ENCODE measurements at places on chromosomes 3 and 15.

DNA sequence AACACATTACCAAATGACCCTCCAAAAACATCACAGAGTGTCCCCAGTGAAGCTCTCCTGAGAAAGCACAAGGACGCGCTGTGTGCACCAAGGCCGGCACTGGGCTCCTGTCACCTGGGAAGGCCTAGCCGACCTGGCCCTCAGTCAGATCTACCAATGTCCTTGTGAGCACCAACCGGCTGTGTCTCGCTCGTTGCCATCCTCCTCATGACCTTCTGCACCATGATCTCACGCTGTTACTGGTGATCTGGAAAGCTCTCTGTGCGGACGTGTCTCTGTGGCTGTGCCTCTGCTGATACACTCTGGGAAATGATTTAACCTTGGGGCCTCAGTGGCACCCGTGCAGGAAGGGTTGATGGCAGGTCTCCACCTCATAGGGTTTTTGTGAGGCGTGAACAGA lies 24.2 kb downstream of the ZXDC start:
- no peak for DNase-seq

GRCh38 chr15:80309769-80310384 lies 57.9 kb upstream of the CTXND1 start:
- DNase-seq: no peak

DNA sequence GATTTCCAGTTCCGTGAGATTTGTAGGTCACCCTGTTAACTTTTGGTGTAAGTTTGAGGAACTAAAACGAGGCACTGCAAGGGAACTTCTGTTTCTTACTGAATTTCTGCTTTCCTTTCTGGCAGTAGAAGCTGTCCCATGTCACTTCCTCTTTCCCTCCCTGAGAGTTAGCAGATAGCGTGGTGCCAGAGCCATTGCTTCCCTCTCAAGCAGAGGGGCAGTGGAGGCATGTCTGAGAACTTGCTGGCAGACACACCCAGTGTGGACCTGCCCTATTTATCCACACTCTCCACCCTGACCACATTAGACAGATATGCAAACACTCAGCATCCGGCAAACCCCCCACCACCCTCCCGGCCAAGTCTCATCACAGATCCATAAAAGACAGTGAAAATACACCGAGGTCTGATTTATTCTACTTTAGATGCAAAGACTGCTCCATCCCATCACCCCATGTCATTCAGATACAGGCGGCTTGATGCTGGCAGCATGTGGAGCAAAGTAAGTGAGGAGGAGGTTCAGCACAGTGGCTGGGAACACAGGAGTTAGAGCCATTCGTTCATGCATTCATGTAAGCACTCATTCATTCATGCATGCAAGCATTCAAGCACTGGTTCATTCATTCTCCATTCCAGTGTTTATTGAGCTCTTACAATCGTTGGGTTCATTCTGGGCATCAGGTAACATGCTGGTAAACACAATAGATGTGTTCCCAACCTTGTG lies 324.7 kb downstream of the SHQ1 start:
- no peak for DNase-seq

DNA sequence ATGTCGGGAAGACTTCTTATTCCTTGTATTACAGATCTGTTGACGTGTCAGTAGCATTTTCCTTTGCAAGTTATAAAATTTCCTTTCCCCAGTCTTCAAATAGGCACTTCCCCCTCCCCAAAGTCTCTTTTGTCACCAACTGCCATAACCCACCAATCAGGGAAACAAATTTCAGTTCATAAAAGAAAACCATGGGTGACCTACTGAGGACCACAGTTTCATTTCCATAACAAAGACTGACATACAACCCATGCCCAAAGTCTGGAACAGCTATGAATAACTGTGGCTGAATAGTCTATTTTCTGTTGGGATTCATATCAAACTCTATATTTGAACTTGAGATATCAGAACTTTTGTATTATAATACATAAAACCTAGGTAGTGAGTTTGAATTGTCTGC lies 307.8 kb downstream of the KBTBD8 start:
- no peak for DNase-seq

DNA sequence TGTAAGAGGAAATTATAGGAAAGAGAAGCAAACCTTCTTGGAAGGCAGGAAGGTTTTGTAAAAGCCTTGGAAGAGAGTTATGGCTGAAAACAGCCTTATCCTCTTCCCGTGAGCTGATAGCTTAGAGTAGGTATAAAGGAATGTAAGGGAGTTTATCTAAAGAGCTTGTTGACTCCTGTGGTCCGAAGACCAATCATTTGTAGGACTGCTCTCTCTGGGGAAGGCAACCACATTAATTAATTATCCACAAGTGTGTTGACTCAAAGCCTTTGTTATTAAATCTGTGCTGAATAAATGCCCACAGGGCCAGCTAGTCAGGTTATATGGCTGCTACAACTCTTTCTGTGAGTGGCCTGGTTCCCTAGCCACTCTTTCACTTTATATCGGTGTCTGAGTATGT lies 452.1 kb upstream of the RASGRP1 start:
- no peak for DNase-seq

GRCh38 chr3:168618827-168619470 lies 523.2 kb upstream of the GOLIM4 start:
- DNase-seq: no peak

GRCh38 chr3:16551342-16551976 lies 38.0 kb upstream of the RFTN1 start:
- DNase-seq: no peak

GRCh38 chr3:111739311-111739911 lies 119.7 kb upstream of the PHLDB2 start:
- DNase-seq: no peak

DNA sequence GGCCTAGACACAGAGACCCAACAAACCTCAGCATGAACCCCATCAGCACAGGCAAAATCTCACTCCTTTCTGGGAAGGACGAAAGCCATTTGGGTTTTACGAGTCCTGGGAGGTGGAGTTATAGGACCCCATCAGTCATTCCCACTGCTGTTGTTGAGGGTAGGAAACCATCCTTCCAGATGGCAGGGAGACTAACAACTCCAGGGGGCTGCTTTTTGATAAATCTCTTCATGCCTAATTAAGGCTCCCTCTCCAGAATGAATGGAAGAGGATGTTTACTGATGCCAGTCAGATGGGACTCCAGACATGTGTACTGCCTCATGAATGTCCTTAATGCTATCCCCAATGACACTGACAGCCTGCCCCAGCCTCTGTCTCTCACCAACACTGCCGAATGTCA lies 75.3 kb downstream of the ST8SIA2 start:
- no peak for DNase-seq

DNA sequence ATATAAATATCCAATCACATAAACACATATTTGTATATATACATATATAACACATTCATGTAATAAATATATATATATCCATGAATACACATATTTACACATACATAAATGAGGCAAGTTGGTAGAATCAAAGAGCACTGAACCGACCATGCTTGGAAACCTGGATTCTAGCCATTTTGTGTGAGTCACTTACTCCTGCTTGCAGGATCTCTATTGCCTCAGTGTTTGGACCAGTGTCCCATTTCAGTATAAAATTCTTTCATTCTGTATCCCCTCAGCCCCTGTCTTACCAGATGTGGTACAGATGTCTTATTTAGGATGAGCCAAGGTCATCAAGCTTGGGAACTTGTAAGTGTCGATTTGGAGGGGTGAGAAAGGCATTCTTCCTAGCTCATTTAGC lies 391.4 kb upstream of the FRG2C start:
- no peak for DNase-seq

DNA sequence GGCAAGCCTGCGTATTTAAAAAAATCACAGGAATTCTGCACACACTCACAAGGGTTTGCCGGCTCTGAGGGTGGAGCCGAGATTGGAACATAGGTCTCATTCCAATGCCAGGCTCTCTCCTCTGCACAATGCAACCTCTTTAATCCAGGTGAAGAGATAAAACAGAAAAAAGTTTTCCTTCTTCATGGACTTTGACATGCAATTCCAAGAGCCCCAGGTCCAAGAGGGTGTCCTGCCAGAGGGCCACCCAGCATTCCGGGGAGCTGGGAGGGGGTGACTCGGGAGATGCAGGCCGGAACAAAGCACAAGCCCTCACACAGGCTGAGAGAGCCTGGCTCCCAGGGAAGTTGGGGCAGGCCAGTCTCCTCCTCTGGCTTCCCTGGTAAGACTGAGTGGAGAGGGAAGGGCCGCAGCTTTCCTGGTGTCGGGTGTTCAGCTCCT lies 6.7 kb upstream of the SLC12A8 start:
- DNase-seq: no peak

- no peak for DNase-seq
These were observed 93.4 kb downstream of the THRB start for GRCh38 chr3:24401090-24401810.

DNA sequence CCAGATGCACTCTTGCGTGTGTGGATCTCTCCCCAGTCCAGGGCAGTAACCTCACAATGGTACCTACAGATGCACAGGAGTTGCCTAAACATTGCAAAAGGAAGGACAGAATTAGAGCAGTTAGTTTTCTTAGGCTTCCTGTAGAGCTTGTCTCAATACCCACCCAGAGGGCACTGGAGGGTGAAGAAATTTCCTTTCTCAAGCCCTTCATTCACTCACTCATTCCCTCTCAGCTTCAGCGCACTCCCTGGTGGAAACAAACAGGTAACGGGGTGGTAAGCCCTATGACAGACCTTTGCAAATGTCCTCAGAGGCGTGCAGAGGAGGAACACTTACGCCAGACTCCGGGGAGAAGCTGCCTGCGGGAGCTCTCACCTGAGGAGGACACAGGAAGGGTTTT lies 267.4 kb upstream of the HES1 start:
- DNase-seq: no peak

GRCh38 chr15:34726406-34727100 lies 28.2 kb downstream of the GJD2 start:
- DNase-seq: no peak

- DNase-seq: no peak
These were observed 134.1 kb downstream of the ISL2 start for GRCh38 chr15:76470691-76471090.

DNA sequence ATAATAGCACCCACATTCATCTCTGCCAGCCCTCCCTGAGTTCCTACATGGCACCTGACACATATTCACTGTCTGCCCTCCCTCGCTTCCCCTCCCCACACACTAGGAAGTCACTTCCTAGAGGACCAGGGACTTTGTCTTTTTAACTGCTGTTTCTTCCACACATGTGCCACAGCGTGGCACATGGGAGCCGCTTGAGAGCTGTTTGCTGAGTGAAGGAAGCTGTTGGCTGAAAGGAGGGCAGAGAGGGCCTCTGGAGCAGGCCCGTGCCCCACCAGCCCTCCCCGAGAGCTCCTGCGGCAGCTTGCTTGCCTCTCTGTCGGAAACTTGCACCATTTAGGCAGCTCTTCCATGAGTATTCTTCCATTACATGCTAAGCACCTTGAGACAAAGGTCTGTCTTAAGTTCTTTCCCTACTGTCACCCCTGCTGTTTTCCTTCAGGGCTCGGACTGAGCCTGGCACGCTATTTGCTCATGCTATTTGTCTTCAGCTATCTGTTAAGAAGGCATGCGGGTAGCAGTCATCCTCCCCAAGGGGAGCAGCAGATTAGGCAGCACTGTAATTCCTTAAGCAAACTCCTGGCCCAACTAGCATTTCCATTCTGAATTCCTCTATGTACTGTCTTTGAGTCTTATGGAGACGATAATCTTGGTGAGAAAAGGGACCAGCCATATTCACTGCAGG lies 72.2 kb downstream of the CACNA1D start:
- DNase-seq: no peak

GRCh38 chr3:164608554-164609276 lies 469.6 kb downstream of the SI start:
- DNase-seq: no peak

DNA sequence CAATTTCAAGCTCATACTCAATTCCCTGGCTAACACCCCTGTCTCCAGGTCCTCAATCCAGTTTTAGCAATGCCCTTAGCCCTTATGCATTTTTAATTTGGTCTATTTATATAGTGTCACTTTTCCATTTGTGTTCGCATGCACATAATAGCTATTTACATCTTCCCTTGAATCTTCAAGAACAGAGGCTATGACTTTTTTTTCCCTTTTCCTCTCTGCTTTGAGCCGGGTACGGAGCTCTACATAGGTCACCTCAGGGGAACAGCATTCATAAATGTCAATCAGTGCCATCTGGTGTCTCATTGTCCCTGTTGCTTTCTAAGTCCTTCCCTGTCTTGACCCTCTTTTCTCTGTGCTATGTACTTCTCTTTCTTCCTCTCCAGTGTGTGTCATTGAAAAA lies 26.5 kb upstream of the ACTC1 start:
- DNase-seq: no peak

- DNase-seq: no peak
These were observed 451.5 kb upstream of the PPP2R3A start for GRCh38 chr3:135514060-135514448.

GRCh38 chr3:187618722-187619121 lies 51.5 kb downstream of the SST start:
- DNase-seq: no peak

DNA sequence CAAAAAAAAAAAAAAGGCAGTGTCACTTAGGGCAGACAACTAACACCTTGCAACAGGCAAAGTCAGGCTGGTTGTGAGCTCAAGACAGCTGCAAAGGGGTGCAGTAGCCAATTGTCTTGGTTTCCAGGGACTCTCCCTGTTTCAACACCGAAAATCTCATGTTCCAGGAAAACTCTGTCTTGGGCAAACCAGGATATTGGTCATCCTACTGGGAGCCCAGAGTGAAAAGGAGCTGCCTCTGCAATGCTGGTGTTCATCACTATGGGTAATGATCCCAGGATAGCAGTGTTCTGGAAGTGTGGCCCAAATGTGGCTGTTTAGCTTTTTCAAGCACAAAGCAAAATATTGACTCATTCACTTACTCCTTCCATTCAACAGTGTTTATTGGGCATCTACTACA lies 82.6 kb downstream of the ARHGAP31 start:
- DNase-seq: no peak

DNA sequence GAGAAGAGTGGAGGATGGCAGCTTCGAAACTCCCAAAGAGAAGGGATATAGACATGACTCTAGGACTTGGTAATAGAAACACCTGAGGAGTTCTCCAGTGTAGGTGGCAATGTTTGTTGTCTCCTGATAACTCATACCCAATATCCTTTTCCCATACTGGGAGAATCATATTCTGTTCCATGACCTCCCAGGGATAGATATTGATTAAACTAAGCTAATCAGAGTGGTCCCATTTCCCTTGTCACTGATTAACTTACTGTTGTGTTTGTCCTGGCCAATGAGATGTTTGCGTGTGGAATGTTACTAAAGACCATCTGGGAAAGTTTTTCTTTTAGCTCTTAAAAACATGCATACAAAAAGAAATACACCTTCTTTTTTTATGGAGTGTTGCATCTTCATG lies 85.6 kb downstream of the RPL22L1 start:
- no peak for DNase-seq

DNA sequence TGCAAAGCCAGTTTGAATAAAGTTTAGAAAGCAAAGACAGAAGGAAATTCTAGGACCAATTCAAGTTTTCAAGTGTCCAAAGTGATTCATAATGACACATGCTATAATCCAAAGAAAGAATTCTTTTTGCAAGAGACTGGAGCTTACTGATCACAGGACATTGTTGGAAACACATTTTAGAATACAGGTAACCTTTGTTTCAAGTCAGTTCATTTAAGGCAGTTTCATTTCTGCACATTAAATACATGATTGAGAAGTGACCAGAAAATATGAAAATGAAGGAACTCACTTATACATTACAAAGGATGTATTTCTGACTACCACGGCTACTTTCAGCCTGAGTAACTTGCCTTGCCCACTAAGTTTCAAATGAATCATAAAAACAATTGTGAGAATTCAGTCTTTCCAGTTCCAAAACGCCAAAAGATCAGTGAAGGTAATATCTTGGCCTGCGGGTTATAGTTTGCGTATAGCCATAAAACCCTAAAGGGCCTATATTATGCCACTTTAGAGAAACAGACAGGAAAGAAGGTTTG lies 48.7 kb downstream of the PRICKLE2 start:
- no peak for DNase-seq

GRCh38 chr15:42826251-42826890 lies 89.4 kb upstream of the CDAN1 start:
- DNase-seq: no peak
